ENCODE measurements at places on chromosomes 5 and 9.

DNA sequence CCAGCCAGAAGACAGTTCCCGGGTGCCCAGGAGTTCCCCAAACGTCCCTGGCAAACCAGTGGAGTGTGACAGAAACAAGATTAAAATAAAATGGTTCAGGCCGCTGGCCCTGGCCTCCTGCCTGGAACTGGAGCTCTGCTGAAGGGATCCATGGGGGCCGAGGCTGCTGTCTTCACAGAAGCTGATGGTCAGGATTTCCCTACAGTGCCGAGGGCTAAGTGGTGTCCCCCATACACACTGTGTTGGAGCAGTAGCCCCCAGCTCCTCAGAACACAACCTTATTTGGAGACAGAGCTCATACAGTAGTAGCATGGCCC is 55.9 kb downstream of the MRPL36 start:
- no peak for DNase-seq

DNA sequence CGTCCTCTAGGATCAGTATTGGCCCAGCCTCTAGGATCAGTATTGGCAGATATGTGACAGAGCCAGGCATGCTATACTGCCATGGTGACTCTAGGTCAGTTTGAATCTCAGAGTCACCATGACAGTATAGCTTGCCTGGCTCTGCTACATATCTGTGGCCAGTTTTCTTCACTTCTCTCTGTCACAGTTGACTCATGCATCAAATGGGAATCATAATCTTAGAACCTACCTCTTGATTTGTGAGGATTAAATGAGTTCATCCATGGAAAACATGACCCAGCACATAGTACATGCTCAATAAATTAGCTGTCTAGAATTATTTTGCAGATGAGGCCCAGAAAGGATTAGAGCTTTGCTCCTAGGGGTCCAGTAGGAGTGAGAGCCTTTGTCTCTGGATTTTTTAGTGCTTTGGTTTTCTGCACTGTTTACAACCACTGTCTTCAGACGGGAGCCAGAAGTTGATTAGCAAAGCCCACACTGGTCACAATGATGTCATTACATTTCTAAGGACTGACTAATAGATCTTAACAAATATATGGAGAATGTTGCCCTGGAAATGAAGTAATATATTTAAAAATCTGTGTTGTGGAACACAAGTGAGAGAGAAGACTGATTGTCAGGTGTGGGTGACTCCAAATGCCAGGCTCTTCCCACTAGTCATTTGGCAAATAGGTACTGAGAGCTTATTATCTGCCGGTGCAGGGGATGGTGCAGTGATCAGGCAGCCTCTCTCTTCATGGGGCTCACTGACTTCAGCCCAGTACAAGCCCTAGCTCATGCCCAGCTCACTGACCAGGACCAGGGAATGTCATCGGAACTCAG is 76.0 kb downstream of the COL15A1 start:
- no peak for DNase-seq

DNA sequence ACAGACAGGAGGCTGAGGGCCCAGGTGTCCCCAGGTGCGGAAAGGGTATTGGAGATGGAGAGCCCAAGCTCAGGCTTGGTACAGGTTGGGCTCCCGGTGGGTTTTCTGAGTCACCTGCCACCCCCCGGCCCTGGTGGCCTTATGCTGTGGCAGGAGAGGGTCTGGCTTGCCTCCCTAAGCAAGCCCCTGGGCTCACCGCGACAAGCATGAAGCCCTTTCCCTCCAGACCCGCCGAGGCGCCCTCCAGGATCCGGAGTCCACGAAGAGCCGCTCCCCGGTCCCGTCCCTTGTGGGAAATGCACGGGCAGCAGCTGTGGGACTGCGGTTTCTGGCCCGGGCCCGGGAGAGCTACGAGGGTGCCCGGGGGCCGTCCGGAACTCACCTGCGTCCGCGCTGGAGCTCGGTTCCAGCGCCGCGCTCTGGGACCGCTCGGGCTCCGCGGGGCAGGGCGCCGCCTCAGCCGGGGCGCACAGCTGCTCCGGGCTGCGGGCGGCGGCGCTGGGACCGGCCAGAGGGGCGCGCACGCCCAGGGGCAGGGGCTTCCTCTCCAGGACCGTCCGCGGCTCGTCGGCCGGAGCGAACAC is 757 bp downstream of the SAPCD2 start:
- DNase-seq = peak; percentile 52

DNA sequence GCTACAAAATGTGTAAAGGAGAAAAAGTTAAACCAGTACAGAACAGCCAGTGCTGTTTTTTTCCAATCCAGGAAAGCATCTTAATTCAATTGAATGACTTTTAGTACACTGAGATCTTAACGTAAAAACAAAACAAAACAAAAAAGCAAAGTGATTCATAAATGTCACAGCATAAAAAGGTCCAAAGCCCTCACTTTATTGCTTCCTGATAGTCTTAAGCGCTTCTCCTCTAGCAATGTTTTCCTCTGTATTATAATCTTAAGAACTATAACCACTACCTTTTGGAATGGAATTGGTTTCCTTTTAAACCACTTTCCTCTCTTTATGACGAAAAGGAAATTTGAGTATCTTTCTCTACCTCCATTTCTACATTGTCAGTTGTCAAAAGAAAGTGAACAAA is 91.4 kb downstream of the SEMA5A start:
- DNase-seq = no peak

- DNase-seq = no peak
Measured at GRCh38 chr9:134957945-134958227, 40.2 kb upstream of the FCN1 start.

DNA sequence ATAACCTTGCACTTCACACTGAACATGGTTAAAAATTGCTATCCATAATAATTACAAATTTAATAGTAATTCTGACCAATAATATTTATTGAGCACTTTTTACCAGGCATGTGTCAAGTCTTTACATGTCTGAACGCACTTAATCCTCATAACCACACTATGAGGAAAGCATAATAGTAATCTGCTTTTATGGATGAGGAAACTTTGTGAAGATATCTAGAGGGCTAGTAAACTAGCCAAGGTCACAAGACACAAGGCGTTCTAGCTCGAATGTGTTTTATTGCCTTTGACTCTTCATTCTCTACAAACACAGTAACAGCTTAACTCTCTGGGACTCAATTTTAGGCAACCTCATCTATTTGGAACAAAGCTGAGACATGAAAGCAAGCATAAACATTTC is 205.1 kb downstream of the ARHGEF28 start:
- DNase-seq = no peak

DNA sequence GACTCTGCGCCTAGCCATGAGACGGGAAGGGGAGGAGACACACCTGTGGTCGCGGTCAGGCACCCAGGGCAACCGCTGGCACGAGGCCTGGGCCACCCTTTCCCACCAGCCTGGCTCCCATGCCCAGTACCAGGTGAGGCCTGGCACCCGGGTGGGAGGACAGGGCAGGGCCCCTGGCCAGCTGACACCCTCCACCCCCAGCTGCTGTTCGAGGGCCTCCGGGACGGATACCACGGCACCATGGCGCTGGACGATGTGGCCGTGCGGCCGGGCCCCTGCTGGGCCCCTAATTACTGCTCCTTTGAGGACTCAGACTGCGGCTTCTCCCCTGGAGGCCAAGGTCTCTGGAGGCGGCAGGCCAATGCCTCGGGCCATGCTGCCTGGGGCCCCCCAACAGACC is 5.0 kb downstream of the MAMDC4 start:
- DNase-seq = no peak
